ENCODE measurements at places on chromosomes 3 and 15.

DNA sequence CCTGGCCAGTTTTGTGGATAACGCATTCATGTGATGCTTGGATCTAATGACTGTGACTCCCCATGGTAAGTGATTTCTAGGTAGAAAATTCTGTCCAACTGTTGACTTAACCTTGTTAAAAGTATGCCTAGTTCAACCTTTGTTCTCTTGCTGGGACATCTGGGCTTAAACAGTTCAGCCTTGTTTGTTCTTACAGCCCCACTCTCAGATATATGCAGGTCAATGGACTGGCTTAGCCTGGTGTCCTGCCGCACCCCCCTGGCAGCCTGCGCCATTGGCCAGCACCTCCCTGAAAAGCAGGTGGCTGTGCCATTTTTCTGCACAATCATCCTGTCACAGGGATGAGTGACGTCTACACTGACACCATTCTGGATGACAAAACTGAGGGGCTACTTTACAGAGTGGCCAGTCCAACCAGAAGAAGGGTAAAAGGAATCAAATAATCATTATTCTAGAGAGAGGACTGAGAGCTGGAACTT lies 244.7 kb upstream of the ONECUT1 start:
- no peak for DNase-seq

GRCh38 chr15:87672309-87673288 lies 583.9 kb downstream of the NTRK3 start:
- peak; percentile 15 for DNase-seq

DNA sequence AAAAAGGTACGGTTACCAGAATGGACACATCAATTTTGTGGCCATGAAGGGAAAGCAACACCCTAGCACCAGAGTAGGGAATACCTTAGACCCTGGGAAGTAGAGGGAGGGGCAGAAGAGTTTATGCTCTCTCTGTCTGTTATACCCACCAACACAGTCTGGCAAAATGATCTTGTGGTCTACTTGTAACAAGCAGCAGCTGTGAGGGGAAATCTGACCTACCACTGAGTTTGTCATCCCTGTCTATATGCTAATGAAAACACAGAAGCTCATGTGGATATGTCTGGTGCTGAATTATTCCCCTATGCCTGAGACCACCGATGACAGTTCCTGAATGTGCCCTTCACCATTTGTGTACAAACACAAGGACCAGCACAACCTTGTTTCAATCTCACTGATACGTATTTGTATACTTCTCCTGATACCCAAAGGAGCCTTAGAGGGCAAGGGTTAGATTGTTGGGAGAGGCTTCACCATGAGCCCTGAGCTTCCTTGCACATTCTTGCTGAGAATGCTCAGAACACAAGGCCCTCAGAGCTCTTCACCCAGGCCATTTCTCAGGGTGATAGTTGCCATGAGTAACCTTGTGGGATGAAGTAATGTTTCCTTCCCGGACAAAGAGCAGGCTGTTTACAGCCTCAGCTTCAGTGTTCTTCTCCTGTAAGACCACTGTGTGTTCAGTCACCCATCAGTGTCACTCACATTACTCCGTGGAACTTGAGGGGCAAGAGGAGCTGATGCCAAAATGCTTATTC lies 24.7 kb upstream of the ZNF639 start:
- no peak for DNase-seq

GRCh38 chr15:92290359-92290992 lies 103.2 kb upstream of the ST8SIA2 start:
- no peak for DNase-seq

DNA sequence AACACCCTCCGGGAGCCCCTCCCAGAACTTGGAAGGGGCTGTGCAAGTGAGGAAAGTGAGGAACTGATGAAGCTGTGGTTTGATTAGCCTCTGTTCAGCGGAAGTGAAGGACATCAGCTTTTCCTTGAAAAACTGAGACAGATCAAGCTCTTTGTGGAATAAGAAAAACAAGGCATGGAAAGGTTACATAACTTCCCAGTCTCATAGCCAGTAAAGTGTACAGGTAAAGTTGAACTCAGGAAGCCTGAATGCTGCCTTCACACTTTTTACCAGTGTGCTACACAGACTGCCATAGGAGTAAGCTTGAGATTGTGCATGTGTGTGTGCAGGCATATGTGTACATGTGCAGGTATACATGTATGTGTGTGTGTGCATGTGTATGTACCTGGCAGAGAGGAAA lies 293.2 kb downstream of the FGF12 start:
- no peak for DNase-seq

- DNase-seq, result no peak
These were observed 169.5 kb upstream of the THBS1 start for GRCh38 chr15:39411102-39411989.

DNA sequence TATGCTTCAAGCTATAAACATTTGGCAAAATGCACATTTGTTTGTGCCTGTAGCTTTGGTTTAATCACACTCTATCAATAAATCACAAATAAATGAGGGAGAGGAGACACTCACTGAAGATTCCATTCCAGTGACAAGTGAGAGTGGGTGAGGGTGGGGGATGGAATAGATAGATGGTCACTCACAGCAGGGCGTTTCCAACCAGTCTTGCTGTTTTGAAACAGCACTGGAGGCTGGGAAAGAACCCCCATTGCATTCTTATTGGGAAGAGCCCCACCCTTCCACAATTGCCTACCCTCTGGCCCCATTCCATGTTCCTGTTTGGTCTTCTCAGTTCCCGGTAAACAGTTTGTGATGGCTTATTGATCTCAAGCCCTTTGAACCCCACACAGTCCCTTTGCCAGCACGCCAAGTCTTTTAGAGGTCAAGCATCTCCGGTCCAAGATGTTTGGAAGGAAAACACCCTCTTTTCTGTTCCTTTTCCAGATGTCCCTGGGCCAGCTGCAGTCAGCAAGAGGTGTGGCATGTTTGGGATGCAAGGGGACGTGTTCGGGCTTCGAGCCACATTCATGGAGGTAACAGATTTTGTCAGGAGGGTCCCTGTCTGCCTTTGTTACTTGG lies 30.7 kb downstream of the LMCD1 start:
- DNase-seq, result no peak

- DNase-seq, result no peak
These were observed 577.7 kb downstream of the FOXP1 start for GRCh38 chr3:71005702-71006321.

- no peak for DNase-seq
These were observed 46.6 kb upstream of the MDFIC2 start for GRCh38 chr3:70358978-70359580.

DNA sequence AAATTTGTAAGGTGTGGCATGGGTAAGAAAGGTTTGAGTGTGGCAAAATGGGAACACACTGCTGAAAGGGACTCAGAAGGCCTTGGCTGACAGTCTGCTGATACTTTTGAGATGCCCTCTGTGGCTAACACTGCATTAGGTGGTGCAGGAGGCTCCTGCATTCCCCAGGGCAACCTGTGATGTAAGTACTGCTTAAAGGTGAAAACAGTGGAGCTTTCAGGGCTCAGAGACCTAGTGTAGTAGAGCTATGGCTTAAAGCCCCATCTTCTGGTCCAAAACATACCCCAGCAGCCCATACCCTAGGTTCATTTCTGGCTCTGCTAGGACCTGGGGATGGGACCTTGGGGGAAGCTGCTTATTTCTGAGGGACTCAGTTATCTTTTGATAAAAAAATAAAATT lies 374.1 kb downstream of the ERC2 start:
- no peak for DNase-seq

GRCh38 chr15:43518197-43518761 lies 871 bp downstream of the MAP1A start:
- DNase-seq, result peak; percentile 78

- no peak for DNase-seq
These were observed 182.5 kb downstream of the FMN1 start for GRCh38 chr15:33011976-33012375.

- no peak for DNase-seq
These were observed 14.7 kb downstream of the FILIP1L start for GRCh38 chr3:100099621-100100020.

DNA sequence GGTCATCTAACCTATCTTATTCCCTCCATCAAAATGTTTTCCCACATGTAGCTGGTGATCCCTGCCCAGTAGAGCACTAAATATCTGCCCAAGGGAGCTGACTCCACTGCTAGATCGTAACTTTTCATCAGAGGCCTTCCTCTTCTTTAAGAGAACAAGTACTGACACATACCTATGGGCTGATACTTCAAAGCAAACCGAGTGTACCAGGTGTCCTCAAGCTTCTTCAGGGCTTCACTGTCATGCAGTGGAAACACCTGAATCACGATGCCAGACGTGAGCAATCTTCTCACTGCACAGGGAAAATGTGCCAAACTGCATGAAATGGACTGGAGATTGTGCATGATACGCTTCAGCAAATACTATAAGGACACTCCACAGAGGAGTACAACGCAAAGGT lies 41.6 kb downstream of the ANO10 start:
- no peak for DNase-seq

- no peak for DNase-seq
These were observed 47.3 kb downstream of the ADAM10 start for GRCh38 chr15:58702233-58702632.

- DNase-seq, result no peak
These were observed 29.0 kb upstream of the HHATL start for GRCh38 chr3:42731476-42732195.

GRCh38 chr3:109442531-109442930 lies 105.2 kb upstream of the DPPA4 start:
- no peak for DNase-seq

GRCh38 chr3:23863060-23863459 lies 53.7 kb downstream of the NKIRAS1 start:
- DNase-seq, result no peak

GRCh38 chr3:46725621-46726314 lies 8.1 kb upstream of the PRSS50 start:
- DNase-seq, result no peak

GRCh38 chr3:65979731-65980130 lies 59.0 kb downstream of the MAGI1 start:
- no peak for DNase-seq

- peak; percentile 4 for DNase-seq
These were observed 52.8 kb downstream of the LSM3 start for GRCh38 chr3:14231145-14231990.

- DNase-seq, result no peak
These were observed 531 bp downstream of the LZTFL1 start for GRCh38 chr3:45841420-45841756.

- no peak for DNase-seq
These were observed 70.5 kb downstream of the KLHL25 start for GRCh38 chr15:85723960-85724945.

DNA sequence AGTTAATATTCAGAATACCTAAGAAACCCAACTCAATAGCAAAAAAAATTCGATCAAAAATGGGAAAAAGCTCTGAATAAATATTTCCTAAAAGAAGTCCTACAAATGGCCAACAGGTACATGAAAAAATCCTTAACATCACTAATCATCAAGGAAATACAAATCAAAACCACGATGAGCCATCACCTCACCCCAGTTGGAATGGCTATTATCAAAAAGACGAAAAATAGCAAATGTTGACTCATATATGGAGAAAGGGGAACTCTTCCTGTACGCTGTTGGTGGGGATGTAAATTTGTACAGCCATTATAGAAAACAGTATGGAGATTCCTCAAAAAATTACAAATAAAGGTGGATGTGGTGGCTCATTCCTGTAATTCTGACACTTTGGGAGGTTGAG lies 29.6 kb upstream of the SGO1 start:
- DNase-seq, result no peak

GRCh38 chr3:16395212-16395611 lies 118.3 kb downstream of the RFTN1 start:
- DNase-seq, result no peak

GRCh38 chr3:130488288-130488687 lies 28.7 kb upstream of the COL6A6 start:
- DNase-seq, result no peak

DNA sequence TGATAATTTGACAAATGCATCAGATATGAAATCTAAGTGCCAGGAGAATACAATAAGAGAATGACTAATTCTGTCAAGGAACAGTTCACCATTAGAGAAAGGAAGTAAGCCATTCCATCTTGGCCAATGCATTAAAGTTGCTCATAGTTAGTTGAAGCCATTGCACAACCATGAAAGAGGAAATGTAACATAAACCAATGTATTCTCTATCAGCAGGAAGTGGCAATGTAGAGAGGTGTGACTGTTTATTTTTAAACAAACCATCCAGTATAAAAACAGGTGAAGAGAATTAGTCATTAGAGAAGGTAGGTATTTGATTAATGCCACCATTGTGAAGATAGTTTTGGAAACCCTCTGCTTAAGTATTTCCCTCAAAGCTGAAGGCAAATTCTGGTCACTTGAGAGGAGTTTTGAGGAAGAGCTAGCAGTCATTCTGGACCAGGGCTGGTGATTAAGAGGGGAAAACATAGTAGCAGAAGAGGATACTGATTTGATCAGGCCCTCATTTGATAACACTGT lies 10.7 kb upstream of the ANXA2 start:
- no peak for DNase-seq

DNA sequence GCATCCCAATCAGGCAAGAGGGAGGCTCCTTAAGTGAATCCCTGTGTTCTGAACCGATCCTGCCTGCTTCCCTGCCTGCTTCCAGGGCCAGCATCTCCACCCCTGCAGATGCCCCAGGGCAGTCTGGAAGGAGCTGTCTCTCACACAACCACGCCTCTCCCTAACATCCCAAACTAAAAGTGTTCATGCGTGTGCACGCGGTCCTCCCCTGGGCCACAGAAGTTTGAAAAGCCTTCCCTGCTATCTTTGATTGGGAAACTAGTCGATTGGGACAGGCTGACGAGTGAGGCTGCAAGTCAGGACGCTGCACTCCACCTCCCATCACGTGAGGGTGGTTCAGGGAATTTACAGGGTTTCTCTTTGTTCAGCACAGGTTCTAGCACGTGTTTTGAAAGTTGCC lies 340.9 kb upstream of the ICE2 start:
- no peak for DNase-seq

DNA sequence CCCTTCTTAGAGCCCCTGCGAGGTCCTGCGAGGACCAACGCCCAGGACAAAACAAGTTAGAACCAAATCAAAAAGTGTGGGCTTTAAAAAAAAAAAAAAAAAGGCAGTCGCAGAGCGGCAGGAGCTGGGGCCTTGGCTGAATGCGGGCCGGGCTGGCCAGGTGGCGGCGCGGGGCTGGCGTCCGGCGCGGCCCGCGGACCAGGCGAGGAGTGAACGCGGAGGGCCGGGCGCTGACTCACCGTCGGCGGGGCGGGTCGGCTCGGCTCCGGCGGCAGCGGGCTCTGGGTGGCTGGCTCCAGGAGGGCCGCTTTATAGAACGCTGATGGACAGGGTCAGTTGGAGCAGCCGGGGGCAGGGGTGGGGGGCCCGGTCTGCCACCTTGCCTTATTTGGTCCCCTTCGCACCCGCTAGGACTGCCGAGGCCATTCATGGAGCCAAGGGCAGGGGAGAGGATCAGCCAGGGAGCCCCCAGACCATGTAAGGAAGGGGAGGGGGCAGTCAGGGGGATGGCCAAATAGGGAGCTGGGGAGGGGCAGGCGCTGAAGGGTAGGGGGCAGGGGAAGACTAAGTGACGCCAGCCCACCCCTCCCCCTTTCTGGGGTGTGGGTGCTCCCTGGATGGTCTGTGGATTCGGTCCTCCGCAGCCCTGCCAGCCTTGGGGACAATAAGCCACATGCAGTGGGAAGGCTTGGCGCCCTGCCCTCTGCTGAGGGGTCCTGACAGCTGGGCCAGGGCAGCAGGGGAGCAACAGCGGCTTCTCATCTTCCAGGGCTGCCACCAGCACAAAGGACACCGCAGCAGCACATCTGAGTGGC lies at the start of gene ACTC1:
Gene ACTC1, minus strand, starts transcription at position 283 of the 815 bp plus-strand sequence. CDS start 741 bp downstream, outside the sequence.
- DNase-seq, result peak; percentile 82

GRCh38 chr15:29978411-29979382 lies 104.1 kb upstream of the GOLGA8J start:
- no peak for DNase-seq
